ENCODE measurements at places on chromosomes 12 and 14.

DNA sequence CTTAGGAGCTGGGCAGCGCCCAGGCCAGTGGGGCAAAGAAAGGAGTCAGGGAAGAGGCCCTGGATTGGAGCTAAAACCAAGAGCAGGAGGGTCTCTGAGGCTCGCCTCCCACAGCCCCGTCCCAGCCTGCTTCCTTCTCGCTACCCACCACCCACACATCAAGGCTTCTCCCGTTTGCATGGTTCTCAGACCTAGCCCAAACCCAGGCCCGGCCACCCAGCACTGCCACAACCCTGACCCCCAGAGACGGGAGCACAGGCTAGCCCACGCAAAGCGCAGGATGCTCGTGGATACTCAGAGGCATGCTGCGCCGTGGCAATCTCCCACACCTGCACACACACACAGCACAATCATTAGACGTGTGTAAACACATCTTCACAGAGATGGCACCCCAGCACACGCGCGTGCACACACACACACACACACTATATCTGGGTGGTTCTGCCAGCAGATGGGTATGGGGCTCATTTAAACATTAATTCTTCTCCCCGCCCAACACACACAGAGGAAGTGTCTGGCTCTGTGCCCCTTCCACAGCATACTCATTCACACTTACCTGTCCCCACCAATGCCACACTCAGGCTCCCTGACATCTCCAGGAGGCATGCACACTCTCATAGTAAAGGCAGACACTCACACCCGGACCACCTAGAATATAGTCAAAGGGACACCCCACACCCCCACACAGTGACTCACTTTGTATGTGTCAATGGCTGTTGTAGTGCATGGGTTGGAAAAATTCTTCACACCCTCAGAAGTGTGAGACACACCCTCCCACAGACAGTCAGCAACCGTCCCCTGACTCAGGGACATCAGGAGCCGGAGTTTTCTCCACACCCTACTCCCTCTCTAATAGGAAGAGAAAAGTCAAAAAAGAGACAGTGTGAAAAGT lies 1.1 kb downstream of the CARMIL3 start:
- peak; percentile 25 for DNase-seq

GRCh38 chr14:33521192-33521591 lies 429.7 kb downstream of the EGLN3 start:
- DNase-seq = no peak

DNA sequence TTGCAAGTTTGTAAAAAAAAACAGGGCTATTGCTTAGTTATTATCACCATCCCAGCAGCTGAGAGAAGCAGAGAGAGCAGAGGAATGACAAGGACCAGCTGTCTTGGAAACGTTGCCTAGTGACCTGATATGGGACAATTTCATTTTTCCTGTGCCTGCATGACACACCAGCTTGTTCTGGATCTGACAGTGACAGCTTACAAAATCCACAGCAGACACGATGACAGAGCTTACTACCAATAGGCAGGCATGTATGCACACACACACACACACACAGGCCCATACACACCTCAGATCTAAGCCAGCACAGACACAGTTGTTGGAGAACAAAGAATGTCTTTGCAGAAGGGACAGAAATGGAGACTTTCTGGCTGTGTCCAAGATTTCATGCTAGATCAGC lies 25.4 kb downstream of the HSPB8 start:
- no peak for DNase-seq

GRCh38 chr12:130965668-130966067 lies 12.0 kb downstream of the ADGRD1 start:
- no peak for DNase-seq

DNA sequence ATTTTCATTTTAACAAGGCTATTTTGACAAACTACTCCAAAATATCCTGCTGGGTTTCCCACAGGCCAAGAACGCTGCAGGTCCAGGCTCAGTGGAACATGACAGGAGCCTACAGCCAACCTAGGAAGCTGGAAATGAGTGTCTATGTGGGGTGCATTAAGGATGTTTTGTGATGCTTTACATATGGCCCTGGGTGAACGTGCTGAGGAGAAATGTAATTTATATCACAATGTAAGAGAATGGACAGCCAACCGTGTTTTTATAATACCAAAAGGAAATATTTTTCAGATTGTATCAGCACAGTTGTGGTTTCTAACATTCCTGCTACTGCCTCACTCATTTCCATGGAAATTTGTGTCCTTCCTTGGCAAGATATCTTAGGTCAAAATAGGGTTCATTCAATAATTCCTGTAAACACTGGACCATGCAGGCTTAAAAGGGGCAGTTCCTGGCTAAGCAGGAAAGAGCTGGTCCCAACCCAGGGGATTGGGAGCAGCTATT lies 51.5 kb downstream of the ST8SIA1 start:
- no peak for DNase-seq

- no peak for DNase-seq
These were observed 71.1 kb upstream of the SAV1 start for GRCh38 chr14:50739186-50739585.

- DNase-seq = no peak
These were observed 37.2 kb upstream of the BDKRB2 start for GRCh38 chr14:96167224-96168148.
